NCI-H1930 (cell line): ENCODE measurements at places on chromosomes 2 and 18.

GRCh38 chr2:110904779-110905148 is 172.4 kb downstream of the ACOXL start:
- DNase-seq: no peak

DNA sequence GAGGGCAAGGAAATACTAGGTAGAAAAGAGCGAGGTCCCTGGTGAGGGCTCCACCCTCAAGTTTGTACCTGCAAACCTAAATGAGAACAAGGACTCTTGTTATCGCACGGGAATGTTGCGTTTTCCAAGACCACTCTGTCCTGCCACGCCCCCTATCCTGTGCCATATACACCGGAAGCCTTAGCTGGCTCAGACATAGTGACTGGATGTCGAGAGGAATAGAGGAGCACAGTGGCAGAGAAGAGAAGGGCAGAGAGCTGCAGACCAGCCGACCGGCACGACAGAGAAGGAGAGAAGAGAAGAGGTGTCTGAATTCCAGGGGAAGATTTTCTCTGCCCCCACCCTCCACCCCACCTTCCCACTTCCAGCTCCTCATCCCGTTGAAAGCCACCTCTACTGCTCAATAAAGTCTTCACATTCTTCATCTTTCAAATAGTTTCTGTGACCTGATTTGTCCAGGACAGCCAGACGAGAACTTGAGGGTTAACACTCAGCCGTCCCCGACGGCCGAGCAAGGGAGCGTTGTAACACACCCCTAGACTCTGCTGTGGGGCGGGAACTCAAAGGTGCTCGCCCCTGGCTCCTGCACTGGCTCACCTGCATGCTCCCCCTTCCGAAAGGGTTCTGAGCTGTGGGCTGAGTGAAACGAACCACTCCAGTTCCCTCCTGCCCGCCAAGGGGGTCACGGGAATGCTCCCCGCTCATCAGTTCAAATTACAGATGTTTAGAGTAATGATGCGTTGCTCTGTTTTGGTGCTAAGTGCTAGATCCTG is 24.9 kb upstream of the COL3A1 start:
- DNase-seq: no peak

- no peak for DNase-seq
Observed at GRCh38 chr18:67183398-67183797, 333.1 kb downstream of the DSEL start.

DNA sequence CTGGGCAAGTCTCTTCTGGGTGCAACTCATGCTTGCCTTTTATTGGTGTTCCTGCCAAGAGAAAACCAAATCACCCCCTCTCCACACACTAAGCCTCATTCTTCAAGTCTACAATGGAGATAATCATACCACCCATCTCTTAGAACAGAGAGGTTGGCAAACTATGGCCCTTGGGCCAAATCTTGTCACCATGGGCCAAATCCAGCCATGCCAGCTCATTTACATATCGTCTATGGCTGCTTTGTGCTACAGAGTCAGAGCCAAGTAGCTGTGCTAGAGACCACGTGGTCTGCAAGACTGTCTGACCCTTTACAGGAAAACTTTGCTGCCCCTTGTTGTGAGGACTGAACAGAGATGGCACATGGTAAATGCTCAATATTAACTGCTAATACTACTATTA is 270.3 kb upstream of the PARD3B start:
- DNase-seq: no peak

- DNase-seq: no peak
Observed at GRCh38 chr2:190574169-190574568, 39.6 kb upstream of the NEMP2 start.

- no peak for DNase-seq
Observed at GRCh38 chr2:71793926-71794325, 340.6 kb downstream of the DYSF start.

DNA sequence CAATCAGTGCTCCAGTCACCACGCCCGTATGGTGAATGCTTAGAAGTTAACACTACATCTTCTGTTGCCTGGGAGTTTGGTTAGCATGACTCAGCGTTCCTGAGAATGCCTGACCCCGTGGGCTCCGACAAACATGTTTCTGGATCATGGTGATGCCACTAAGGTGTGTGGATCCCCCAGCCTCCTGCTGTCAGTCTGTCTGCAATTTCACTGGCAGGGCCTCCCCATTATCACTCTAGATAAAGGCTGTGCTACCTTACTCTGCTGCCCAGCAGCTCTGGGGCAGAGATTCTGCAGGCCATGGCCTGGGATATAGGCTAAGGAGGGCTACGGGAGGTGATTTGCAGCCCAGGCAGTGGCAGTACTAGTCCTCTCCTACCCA is 66.0 kb downstream of the STPG4 start:
- no peak for DNase-seq

DNA sequence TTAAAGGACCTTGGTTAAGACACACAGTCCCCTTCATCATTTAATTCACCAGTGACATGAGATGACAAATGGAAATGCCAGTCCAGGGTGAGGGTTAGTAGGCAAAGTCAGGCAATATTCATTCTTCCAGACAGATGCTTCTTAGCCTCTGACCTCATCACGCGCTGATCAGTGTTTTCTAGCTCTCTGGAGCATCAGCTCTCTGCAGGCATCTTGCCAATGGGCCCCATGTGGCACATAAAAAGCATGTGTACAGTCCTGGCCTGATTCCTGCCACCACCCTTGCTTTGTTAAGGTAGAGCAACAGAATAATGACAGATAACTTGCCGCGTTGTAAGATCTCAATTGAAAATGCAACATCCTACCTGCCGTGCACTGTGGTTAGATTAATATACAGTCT is 20.3 kb upstream of the NPAS2 start:
- no peak for DNase-seq

- no peak for DNase-seq
Observed at GRCh38 chr2:191999101-191999841, 152.4 kb upstream of the CAVIN2 start.

DNA sequence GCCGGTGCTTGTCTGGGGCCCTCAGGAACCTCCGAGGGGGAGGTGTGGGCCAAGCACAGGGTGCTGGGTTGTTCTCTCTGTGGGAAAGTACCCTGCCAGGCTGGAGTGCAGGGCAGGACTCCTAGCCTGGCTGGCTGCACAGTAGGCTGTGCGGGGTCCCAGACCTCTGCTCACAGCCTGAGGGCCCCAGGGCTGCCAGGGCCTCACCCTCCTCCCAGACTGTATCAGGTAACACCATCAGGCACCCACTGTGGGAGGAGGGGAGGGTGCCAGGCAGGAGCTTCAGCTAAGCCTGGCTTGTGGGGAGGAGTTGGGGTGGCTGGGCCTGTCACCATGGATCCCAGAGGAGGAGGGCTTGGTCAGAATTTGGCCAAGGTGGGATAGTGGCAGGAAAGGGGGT is 211.9 kb upstream of the SMAD2 start:
- no peak for DNase-seq

DNA sequence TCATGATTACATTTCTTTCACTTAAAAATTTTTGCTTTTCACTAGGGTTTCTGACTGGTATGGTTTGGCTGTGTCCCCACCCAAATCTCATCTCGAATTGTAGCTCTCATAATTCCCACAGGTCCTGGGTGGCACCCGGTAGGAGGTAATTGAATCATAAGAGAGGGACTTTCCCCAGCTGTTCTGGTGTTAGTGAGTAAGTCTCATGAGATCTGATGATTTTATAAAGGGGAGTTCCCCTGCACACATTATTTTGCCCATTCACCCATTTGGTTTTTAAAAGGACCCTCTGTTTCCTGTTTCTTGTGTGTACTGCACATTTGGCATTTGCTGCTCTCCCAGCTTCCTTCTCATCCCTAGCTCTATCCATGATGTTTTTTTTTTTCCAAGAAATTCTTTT is 27.8 kb upstream of the NETO1 start:
- DNase-seq: no peak

- DNase-seq: no peak
Observed at GRCh38 chr2:67565761-67566160, 168.6 kb downstream of the ETAA1 start.

DNA sequence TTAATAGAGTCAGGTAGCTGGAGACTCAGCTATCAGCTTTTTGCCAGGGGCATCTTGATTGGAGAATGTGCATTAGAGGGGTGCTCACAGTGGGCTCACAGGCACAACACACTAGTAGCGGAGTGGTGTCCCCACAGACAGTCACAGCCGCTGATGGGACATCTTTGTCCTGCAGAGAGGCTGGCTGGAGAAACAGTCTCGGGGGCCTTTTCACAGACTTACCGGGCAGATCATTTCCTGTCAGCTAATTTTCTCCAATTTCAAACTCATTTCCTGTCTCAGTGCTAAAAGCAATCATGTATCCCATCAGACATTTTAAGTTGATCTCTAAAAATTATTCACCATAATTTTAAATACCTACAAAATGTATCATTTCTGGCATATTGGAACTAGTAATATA is 562.6 kb downstream of the DCDC2C start:
- no peak for DNase-seq

- no peak for DNase-seq
Observed at GRCh38 chr2:2569306-2569705, 238.2 kb upstream of the MYT1L start.

DNA sequence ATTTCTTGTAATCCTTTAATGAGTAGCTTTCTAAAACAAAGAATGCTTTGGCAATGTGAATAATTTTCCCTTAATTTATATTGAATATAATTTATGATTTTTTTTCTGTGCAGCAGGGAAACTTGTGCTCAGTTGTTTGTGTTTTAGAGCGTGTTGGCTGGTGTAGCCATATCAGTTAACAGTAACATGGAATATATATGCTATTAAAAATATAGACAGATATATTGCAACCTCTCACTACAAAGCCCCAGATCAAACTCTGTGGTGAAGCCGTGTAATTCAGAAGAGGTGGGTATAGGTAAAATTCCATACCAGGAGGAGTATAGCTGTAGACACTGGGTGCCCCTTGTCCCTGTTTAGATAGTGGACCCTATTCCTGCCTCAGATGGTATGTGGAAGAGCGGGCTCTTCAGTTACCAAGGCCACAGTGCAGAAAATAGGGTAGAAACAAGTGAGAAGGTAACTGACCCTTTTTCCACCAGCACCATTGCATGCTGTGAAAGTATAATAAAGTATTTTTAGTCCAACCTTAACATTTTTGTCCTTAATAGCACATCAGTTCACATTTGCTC is 18.1 kb upstream of the RASGRP3 start:
- DNase-seq: no peak

GRCh38 chr2:126761981-126762878 is 106.3 kb downstream of the GYPC start:
- no peak for DNase-seq

DNA sequence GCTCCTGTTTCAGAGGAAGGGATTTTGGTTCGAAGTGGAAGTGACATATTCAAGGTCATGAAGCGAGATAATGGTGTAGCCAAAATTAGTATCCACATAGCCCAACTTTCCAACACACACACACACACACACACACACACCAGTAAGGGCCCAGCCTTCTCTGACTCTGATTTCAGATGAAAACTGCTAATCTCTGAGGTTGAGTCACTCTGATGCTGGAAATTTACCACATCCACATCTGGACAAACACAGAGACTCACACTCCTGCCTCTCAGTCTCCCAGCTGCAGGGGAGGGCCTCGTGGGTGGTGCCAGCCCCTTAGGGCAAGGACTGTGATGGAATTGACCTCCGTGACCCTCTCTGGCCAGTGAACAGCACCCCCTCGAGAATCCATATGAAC is 29.0 kb upstream of the SLC35F6 start:
- DNase-seq: no peak

DNA sequence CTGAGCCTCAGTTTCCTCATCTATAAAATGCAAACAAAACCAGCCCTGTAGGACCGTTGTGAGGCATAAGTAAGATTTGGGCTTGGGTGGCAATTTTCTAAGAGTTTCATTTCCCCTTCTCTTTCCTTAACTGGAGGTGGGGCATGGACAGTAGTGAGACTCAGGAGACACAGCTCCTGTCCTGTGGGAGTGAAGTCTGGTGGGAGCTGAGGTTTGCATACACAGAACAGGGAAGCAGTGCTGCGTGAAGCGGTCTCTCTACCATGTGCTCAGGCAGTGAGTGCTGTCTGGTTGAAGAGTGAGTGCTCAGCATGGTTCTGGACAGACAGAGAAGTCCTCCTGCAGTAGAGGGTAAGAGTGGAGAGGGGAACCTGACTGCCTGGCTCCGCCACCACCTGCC is 62.3 kb upstream of the MCFD2 start:
- DNase-seq: no peak

GRCh38 chr2:26568076-26568890 is 72.9 kb downstream of the CIB4 start:
- no peak for DNase-seq

GRCh38 chr2:240211598-240212424 is 71.4 kb upstream of the OTOS start:
- DNase-seq: no peak

- no peak for DNase-seq
Observed at GRCh38 chr2:157254041-157254440, 3.5 kb upstream of the GALNT5 start.

- DNase-seq: no peak
Observed at GRCh38 chr2:71789556-71790204, 336.3 kb downstream of the DYSF start.

DNA sequence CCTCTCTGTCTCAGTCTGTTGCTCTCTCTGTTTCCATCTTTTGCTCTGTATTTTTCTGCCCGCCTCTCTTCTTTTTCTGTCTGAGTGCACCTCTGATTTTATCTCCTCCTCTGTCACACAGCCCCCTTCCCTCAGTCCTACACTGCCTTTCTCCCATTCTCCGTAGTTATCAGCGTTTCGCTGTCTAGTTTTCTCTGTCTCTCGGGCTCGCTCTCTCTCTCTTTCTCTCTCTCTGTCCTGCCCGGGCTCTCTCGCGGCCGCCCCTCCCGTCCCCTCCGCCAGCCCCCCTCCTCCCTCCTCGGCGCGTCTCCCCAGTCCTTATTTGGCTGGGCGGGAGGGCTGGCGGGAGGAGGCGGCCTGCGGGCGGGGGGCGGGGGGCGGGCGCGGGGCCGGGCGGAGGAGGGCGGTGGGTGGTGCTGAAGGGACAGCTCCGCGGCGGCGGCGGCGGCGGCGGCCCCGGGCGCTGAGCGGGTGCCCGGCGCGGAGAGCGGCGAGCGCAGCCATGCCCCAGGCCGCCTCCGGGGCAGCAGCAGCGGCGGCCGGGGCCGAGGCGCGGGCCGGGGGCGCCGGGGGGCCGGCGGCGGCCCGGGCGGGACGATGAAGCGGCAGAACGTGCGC is at the start of gene KCNK3:
TSS of gene KCNK3 (plus strand) at position 444 of the 618 bp plus-strand sequence. CDS start at position 598, 154 bp downstream.
- DNase-seq: peak; percentile 33

- DNase-seq: no peak
Observed at GRCh38 chr2:183759033-183759432, 634.8 kb downstream of the NUP35 start.
